Mesenteric fat pad (tissue), 1 donor: ENCODE measurements at places on chromosomes 6 and 20. TPM values are rescaled to one million over a fixed set of nuclear protein-coding genes. Genes with fewer than 3 reads are reported as not detected.

GRCh38 chr20:24672181-24672880, 202.9 kb downstream of the SYNDIG1 start:
- DNase-seq = peak; percentile 41

DNA sequence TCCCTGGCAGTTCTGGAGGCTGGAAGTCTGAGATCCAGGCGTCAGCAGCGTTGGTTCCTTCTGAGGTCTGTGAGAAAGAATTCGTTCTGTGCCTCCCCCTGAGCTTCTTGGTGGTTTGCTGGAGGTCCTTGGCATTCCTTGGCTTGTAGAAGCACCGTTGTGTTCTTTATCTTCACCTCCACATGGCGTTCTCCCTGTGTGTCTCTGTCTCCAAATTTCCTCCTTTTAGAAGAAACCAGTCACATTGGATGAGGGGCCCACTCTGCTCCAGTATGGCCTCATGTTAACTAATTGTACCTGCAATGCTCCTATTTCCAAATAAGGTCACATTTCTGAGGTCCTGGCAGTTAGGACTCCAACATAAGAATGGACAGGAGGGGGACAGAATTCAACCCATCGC, 73.0 kb upstream of the BACH2 start:
- DNase-seq = no peak

DNA sequence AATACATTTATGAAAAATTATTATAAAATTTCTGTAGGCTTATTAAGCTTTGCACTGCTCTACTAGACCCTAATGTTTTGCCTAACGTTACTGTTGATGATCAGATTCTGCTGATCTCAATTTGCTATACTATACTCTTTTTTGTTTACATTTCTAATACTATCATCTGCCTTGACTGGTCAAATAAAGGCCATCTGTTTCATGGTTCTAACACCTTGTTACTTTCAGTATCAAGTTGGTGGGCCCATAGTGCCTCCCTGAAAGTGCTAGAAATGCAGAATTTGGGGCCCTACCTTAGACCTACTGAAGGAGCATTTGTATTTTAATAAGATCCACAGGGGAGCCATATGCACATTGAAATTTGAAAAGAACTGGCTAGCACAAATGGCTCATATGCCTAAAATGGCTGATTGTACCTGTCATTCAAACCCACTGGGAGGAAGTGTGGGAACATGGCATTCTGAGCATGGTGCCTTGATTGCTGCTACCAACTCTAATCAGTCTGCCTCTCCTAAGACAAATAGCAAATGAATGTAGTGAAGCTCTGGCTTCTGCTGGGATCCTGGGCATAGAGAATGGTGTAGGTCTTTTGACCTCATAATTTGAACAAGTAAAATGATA, 199.1 kb upstream of the BTBD3 start:
- no peak for DNase-seq

The CALHM4 gene
- total RNA-seq = not detected

DNA sequence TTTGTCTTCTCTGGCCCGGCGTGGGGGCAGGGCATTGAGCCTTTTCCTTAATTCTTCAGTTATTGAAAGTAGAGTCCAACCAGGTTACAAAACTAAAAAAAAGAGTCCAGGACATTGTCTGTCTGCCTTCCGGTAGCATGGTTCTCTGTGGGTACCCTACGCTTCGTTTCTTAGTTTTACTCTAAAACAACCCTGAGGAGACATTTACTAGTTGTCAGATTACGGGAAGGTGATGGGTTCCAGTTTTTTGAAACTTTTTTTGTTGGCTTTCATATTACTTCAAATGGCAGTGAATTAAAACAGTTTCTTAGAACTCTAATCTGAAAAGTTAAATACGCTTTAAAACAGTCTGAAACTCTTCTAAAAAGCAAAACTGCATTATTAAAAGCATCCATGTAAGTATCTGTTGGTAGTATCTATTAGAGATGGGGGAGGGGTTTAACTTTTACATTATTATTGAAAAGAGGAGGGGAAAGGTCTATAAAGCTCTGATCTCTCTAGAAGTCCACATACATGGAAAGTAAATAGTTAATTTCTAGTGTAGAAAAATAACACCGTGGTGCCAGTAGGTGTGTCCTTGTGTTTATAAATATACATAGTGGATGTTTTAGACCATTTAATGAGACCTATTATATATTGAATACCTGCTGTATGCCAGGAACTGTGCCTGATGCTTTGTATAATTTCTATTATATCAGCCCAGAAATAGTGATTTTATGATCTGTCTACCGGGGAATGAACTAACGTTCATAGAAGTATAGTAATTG, 2.2 kb downstream of the BICRAL start:
- DNase-seq = no peak

The OR2B6 gene
- not detected for total RNA-seq

The BHLHE23 gene
- total RNA-seq = not detected

DNA sequence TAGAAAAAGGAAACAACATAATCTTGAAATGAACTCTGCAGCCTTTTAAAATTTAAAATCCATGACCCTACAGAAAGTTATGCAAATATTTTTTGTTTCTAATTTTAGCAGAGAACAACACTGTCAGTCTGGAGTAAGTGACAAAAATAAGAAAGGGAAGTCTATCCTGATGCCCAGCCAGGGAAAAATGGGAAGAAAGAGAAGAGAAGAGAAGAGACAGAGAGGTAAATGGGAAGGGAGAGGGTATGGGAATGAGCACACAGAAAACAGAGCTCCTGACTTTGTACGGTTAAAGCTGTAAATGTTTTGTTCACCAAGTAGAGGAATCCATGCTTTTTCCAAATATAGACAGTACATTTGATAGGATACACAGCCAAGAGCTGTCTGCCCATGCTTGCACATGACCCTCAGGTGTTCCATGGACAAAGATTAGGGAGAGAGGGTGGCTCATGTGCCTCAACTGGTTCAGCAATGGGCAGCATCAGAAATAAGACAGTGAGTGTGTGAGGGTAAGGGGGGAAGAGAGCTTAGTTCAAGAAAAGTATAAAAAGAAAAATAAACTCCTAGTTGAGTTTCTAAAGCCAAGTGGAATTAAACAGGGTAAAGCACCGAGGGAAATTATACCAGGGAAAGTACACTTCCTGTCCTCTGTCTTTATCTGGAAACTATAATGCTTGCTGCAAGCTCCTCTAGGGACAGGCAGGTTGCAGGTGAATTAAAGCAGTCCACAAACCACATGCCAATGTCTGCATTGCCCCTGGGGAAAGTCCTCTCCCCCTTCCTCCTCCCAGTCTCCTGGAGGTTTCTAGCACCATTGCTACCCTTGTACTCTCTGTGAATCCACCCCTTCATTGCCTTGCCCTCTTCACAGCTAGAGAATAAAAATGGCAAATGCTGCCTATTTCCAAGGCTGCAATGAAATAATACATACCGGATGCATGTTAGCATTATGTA, 30.0 kb downstream of the MAP3K5 start:
- no peak for DNase-seq

DNA sequence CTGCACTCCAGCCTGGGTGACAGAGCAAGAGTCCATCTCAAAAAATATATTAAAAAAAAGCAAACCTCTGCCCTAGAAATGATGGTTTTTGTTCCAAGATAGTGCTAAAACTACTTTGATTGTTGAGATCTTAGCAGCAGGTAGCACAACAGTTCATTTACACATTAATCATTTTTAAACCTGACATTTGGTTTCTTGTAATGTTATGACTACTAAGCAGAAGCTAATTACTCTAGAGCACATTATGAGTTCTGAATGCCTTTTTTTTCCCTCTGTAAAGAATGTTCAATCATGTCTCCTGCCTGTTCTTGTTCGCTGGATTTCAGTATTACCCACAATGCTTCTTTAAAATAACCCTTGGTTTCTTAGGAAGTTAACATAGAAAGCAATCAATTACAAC, 24.7 kb upstream of the PHF3 start:
- DNase-seq = no peak

- DNase-seq = no peak
These were observed 57.4 kb downstream of the NPEPL1 start for GRCh38 chr20:58749979-58750378.

- DNase-seq = no peak
These were observed 264.7 kb downstream of the TAF4 start for GRCh38 chr20:61801065-61801360.

GRCh38 chr6:151692216-151692615, 115.3 kb upstream of the ESR1 start:
- DNase-seq = no peak

The MKKS gene
- 14.4 TPM for total RNA-seq

GRCh38 chr6:157019115-157019641, 242.0 kb downstream of the ARID1B start:
- DNase-seq = no peak

The LCA5 gene
- 3.1 TPM for total RNA-seq

DNA sequence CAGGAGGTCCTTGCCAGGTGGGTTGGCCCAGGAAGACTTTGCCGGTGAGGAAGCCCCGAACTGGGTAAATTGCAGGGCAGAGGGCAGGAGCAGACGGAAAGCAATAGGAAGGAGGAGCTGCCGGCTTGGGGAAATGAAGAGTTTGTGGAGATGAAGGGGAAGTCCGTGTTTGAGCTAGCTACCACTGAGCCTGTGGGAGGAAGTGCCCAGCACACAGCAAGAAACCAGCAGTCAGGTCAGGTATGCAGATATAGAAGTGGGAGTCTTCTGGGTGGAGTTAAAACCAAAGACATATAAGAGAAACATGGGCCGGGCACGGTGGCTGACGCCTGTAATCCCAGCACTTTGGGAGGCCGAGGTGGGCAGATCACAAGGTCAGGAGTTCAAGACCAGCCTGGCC, 34.7 kb downstream of the CD24 start:
- DNase-seq = no peak

The HLA-DRB5 gene
- 118 TPM for total RNA-seq

DNA sequence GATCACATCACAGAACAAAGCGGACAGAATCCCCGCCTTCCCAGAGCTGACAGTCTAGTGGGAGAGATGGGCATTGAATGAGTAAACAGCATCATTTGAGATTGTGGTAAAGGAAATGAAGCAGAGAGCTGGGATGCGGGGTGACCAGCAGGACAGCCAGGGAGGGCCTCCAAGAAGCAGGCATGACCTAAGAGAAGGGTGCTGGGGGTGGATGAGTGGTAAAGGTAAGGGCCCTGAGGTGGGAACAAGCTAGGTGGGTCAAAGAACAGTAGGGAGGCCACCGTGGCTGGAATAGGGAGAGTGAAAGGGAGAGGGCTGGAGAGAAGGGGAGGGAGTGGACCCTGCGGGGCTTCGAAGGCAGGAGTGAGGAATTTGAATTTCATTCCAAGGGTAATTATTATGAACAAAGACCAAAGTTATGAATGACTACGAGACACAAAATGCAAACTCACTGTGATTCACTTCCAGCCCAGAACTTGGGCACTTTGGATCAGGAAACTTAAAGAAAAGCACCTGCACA, 61.4 kb downstream of the CEBPB start:
- no peak for DNase-seq
